Ascending aorta (tissue), 2 donors: ENCODE measurements at places on chromosomes 7 and 10. TPM values are rescaled to one million over a fixed set of nuclear protein-coding genes. Genes with fewer than 3 reads are reported as not detected.

Gene BAMBI
- 16.3 TPM for total RNA-seq

GRCh38 chr10:70350501-70350900, 31.9 kb downstream of the LRRC20 start:
- H3K27ac ChIP-seq, result no peak overlapping the region
- H3K36me3 ChIP-seq, result no peaks in the 10 kb centered on the region
- DNase-seq, result no peak
- H3K4me3 ChIP-seq, result no peak overlapping the region

GRCh38 chr7:36372156-36372555, 17.5 kb upstream of the ANLN start:
- H3K36me3 ChIP-seq, result no peaks in the 10 kb centered on the region
- H3K4me1 ChIP-seq, result no peaks in the 10 kb centered on the region
- no peaks in the 10 kb centered on the region for H3K27me3 ChIP-seq
- DNase-seq, result no peak

- no peaks in the 10 kb centered on the region for H3K27me3 ChIP-seq
- DNase-seq, result no peak
- H3K4me3 ChIP-seq, result no peak overlapping the region
- H3K27ac ChIP-seq, result no peak overlapping the region
- H3K36me3 ChIP-seq, result no peaks in the 10 kb centered on the region
These were observed 629.1 kb downstream of the SORCS1 start for GRCh38 chr10:106535304-106535953.

- DNase-seq, result no peak
- no peak overlapping the region for H3K4me3 ChIP-seq
These were observed 65.6 kb upstream of the LRRC18 start for GRCh38 chr10:49005270-49005669.
